ENCODE measurements at places on chromosomes 3 and 15.

GRCh38 chr15:38401106-38401505, 52.8 kb upstream of the FAM98B start:
- DNase-seq = no peak

GRCh38 chr3:137008976-137009375, 51.2 kb downstream of the IL20RB start:
- no peak for DNase-seq

GRCh38 chr15:83430441-83430840, 16.7 kb upstream of the SH3GL3 start:
- DNase-seq = no peak

GRCh38 chr3:50649451-50649931, 25.2 kb upstream of the DOCK3 start:
- DNase-seq = no peak

- DNase-seq = no peak
Observed at GRCh38 chr15:88074386-88074785, 182.2 kb downstream of the NTRK3 start.

GRCh38 chr3:52896613-52897012, 735 bp downstream of the STIMATE start:
- peak; percentile 4 for DNase-seq

DNA sequence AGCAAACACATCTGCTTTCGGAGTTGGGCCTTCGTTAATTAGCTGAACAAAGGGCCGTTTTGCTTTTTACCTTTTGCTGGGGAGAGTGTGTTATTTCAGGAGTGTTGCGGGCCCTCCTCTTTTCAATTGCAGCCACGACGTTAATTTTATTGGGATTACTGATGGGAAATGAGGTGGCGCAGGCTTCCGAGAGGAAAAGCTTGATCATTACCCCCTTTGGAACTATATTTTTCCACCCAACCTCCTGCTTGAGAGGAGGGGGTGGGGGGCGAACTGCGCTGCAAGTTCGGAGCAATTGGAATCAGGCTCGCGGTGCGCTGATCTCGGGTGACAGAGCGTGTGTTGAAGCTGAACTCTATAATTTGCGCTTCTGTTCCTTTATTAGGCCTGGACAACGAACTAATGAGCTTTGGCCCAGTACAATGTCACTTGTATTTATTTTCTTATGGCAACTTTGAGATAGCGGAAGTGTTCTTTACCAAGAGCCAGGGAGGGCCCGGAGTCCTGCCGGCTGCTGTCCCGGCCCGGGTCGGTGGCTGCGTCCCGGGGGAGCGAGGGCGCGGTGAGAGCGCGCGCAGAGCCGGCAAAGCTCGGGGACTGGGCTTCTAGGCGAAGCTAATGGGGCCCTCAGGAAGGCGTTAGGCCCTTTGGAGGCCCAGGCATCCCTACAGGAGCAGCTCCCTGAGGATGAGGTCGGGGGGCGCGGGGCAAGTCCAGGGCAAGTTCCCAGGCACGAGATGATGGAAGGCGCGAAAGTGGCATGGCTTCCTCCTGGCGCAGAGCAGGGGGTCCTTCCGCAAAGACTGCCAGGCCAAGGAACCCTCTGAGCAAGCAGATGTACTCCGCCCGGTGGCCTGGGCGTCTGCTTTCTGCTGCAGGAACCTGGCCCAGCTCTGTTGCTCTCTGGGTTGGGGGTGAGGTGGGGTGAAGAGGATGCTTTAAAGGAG, 12.9 kb downstream of the NR2F2 start:
- no peak for DNase-seq

DNA sequence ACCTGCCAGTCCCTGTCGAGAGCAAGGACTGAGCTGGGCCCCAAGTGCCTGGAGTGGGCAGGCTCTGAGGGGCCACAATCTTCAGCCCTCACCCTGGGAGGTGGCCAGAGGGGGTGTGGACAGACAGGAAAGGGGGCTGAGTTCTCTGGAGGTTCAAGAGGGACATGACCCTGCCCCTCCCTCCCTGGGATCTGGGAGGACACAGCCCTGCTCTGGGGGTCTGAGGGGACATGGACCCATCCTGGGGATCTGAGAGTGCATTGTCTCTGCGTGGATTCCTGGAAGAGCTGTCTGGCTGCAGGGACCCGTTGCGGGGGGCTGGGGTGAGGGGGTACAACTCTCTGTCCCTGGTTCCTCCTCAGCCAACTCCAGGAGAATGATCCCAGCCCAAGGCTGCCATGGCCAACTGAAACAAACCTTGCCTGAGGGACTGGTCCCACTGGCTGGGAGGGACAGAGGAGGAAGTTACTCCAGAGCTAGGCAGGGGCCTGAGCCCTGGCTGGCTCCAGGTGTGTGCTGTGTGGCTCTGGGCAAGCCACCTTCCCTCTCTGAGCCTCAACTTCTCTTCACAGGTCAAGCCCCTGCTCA, 29.0 kb downstream of the PTH1R start:
- DNase-seq = peak; percentile 36

DNA sequence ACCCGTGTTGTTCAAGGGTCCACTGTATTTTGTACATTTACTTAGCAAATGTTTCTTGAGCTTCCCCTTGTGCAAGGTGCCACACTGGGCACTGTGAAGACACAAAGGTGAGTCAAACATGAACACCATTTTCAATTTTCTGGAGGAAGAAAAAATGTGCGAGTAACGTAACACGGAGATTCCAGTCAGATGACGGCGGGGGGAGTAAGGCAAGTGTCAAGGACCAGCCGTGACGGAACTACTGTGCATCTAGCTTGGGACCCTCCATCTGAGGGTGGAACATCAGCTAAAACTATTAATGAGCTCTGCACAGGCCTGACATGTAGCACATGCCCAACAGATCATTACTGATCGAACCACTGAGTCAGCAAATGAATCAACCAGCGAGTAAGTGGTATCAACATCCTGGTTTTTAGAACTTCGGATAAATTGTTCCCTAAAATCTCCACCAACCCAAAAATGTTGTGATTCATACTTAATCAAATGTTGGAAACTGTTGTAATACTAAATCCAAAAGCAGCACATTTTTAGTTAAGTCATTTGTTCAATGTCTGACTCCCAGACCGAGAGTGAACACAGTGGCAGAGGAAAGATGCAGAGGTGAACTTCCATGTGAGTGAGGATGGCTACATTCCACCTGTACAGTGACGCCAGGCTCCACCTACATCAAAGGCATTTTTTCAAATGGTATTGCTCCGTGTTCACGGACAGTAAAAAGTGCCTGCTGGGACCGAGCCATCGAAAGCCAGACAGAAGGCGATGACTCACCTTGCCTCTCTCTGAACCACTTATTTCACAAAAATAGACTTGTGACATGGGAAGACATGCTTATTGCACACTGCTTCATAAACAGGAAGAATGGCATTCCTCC, 172.2 kb downstream of the ATP10A start:
- no peak for DNase-seq

GRCh38 chr15:38474155-38474757, 20.3 kb downstream of the FAM98B start:
- DNase-seq = no peak

DNA sequence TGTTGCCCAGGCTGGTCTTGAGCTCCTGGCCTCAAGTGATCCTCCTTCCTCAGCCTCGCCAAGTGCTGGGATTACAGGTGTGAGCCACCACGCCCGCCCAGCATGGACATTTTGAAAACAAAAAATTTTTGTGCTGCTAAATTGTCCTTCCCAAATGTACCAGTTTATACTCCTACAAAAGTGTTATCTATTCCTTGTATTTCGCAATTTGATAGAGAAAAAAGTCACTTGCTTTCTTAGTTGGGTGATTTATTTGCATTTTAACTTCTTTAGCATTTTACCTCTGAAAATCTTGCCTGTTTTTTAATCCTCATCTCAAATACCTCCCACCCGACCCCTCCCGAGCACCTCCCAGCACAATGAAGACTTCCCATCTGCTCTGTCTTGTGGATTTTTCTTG, 46.8 kb downstream of the PDE8A start:
- no peak for DNase-seq

- no peak for DNase-seq
Observed at GRCh38 chr3:21859124-21860081, 108.4 kb upstream of the ZNF385D start.

- DNase-seq = no peak
Observed at GRCh38 chr3:146154995-146155394, 6.0 kb downstream of the PLOD2 start.

DNA sequence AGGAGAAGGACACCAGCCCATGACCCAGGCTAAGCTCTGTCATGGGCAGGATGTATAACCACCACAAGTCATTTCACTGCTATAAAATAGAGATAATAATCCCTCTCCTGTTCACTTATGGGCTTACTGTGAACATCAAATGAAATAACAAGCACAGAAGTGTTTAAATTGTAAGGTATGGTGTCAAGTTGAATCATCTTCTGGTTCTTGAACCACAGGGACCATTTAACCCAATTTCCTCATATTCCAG, 44.3 kb upstream of the TLE3 start:
- DNase-seq = no peak

DNA sequence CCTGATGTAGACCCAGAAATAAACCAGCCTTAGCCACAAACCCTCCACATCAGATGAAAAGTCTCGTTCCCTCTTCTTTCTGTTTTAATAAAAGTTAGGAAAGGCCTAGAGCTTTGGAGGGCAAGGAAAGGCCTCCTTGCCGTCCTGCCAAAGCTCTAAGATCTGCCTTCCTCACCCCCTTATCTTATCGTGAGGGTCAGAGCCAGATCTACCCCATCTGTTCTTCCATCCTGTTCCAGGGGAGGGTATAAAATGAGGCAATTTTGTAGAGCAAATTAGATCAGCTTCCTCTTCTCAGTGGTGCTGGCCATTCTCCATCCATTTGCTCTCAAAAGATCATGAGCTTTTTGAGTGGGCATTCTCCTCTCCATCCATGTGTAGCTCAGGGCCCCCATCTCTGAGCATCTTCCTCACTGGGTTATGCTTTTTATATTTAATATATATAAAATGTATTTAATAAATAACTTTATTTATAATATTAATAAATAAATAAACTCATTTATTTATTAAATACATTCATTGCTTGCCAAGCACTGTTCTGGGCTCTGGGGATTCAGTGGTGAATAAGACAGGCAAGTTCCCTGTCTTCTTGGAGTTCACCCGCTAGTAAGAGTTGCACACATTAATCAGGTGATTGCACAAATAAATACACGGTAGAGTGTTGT, 2.0 kb upstream of the SLC24A1 start:
- no peak for DNase-seq

DNA sequence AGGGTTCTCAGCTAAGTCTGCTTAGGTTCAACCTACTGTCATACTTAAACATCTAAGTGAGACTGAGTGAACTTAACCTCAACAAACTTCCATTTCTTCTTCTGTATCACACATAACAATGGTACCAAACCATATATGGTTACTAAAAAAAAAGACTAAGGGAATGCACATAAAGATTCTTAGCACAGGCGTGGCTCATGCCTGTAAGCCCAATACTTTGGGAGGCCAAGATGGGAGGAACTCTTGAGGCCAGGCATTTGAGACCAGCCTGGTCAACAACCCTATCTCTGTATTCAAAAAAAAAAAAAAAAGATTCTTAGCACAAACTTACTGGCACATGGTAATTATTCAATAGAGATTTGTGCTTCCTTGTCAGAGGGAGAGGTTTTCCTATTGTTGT, 57.9 kb downstream of the ACAP2 start:
- no peak for DNase-seq

- no peak for DNase-seq
Observed at GRCh38 chr3:143849854-143850549, 1.7 kb upstream of the SLC9A9 start.

DNA sequence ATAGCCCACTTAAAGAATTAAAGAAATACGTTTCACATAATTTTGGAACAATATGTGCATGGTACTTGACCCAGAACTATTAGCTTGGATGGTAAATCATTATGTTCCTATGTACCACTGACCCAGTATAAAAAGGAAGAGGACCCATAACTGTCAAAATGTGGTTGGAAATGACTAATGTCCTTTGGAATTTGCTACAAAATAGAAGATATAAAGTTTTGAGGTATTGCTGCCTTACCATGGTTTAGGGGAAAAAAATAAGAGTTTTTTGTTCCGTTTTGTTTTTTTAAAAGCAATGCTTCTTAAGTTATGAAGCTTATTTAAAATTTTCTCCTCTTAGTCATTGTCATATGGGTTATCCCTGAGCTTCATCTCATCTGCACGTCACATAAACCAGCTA, 15.8 kb upstream of the TFDP2 start:
- DNase-seq = no peak

DNA sequence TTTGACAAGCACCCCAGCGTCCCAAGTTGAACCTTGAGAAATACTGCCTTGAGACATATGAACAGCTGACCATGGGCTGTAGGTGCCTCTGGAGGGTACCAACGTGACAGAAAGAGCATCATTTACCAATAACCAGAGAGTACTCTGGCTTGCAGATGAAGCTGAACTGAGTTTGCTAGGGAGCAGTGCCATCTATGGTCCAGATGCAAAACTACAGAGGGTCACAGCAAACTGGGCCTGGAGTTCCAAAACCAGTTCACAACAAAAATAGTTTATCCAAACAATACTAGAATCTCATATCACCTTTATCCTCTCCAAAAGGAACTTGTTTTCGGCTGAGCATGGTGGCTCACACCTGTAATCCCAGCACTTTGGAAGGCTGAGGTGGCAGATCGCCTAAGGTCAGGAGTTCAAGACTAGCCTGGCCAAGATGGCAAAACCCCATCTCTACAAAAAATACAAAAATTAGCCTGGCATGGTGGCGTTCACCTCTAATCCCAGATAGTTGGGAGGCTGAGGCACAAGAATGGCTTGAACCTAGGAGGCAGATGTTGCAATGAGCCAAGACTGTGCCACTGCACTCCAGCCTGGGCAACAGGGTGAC, 69.3 kb downstream of the CHAC1 start:
- peak; percentile 13 for DNase-seq

DNA sequence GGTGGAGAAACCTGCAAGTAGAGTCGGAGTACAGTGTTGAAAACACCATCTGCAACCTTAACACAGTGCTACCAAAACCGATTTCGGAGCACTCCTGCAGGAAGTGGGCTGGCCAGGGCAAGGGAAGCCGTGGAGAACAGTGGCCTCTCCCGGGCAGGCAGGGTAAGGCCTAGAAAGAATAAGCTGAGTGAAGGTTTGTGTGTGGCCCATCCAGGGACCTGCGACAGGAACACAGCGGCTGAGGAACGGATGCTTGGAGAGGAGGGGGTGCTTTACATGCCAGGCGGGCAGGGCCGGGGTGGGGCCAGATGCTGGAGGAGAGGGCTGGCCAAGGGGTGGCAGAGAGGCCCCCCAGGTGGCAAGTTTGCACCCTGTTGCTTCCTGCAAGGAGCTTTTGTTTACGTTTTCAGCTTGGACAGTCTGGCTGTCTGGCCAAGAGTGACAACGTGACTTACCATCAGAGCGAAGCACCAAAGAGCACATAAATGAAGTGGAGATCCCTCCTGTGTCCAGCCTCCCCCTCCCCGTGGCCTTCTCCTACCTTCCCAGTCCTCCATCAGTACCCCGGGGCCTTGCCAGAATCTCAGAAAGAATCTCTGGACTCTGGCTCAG, 156.5 kb downstream of the PGPEP1L start:
- peak; percentile 47 for DNase-seq
